ENCODE measurements at places on chromosomes 2 and 18. TPM values are rescaled to one million over a fixed set of nuclear protein-coding genes. Genes with fewer than 3 reads are reported as not detected.

GRCh38 chr18:10138719-10139118 lies 224.9 kb downstream of the VAPA start:
- no peak for DNase-seq
- H3K4me3 ChIP-seq, result no peak overlapping the region
- peaks cover 12% of the 10 kb centered on the region for H3K4me1 ChIP-seq
- H3K27me3 ChIP-seq, result no peaks in the 10 kb centered on the region
- no peak overlapping the region for H3K27ac ChIP-seq

- no peaks in the 10 kb centered on the region for H3K36me3 ChIP-seq
- H3K4me1 ChIP-seq, result peaks cover 53% of the 10 kb centered on the region
- H3K27me3 ChIP-seq, result no peaks in the 10 kb centered on the region
- H3K27ac ChIP-seq, result peak overlapping the region; percentile 28
Observed at GRCh38 chr2:37586663-37587317, 84.7 kb downstream of the CDC42EP3 start.

Gene SALL3
- total RNA-seq, result not detected

- peaks cover 14% of the 10 kb centered on the region for H3K36me3 ChIP-seq
- DNase-seq, result no peak
- H3K27ac ChIP-seq, result no peak overlapping the region
Observed at GRCh38 chr2:28904295-28904694, 9.8 kb downstream of the WDR43 start.

DNA sequence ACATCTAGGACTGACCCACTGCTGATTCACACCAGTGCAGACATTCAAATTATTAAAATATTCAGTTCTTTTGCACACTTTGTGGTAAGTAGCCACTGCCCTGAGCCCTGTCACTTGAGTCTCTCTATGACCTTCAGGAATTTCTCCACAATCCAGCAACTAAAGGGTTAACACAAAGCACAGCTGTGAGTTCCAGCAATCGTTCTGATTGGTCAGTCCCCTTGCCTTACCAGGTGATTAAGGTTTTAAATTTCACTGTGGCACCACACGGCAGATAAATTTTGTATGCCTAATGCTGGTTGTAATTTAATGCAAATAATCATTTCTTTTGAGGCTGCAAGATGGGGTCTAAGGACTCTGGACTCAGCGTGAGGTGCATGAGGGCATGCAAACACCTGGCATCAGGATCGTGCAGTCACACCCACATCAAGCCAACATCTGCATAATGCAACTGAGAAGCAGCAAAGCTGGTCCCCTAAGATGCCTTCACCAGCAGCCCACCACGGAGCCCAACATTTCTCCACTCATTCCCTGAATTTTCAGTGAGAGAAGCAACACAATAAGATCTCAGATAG lies 36.6 kb downstream of the SLC14A1 start:
- peaks cover 25% of the 10 kb centered on the region for H3K4me1 ChIP-seq
- no peak overlapping the region for H3K4me3 ChIP-seq
- no peaks in the 10 kb centered on the region for H3K36me3 ChIP-seq
- DNase-seq, result no peak
- H3K27me3 ChIP-seq, result no peaks in the 10 kb centered on the region

DNA sequence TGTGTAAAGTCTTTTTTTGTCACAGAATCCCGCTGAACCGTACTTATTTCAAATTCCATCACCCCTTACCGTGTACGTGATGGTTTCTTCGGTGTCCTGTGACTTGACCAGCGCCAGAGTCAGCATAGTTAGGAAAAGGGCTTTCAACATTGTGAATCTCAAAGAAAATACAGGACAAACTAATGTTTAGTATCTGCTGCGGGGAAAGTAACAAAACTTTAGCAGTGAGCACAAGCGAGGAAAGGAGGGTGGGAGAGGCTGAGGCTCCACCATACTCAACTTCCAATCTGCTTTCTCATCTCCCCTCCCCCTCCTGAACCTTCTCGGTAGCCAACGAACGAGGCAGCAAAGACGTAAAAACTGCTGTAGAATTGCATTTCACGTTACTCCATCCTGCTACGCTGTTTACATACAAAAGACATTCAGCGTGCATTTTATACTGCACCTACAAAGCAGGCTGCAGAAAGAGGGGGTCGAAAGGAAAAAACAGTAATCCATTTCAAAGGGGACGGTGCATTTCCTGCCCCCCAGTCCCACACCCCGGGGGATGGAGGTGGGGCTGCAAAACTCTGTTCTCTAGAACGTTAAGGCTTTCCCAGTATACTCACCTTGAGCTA lies 1.2 kb downstream of the EFEMP1 start:
- H3K36me3 ChIP-seq, result peaks cover 4% of the 10 kb centered on the region
- DNase-seq, result no peak
- peak overlapping the region; percentile 93 for H3K27ac ChIP-seq
- H3K27me3 ChIP-seq, result no peaks in the 10 kb centered on the region
- H3K4me1 ChIP-seq, result peaks cover 50% of the 10 kb centered on the region

Gene IL1RL2
- 0.68 TPM for total RNA-seq

DNA sequence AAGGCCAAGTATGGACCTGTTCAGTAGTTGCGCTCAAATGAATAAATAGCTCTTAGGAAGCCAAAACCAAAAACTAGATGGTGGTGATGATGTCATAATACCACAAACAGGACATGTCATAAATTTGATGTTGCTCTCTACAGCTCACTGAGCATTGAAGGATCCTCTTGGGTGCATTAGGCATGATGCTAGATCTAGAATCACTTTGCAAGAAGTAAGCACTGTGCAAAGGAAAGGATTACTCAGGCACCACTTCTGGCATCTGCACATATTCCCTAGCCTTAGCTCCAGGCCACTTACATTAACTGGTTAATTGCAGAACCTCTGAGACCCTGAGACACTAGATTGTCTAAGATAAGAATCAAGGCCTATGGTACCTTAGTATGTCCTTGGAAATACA lies 58.0 kb downstream of the LRRTM1 start:
- H3K4me1 ChIP-seq, result no peaks in the 10 kb centered on the region
- no peak overlapping the region for H3K27ac ChIP-seq
- no peak for DNase-seq
- H3K36me3 ChIP-seq, result no peaks in the 10 kb centered on the region

DNA sequence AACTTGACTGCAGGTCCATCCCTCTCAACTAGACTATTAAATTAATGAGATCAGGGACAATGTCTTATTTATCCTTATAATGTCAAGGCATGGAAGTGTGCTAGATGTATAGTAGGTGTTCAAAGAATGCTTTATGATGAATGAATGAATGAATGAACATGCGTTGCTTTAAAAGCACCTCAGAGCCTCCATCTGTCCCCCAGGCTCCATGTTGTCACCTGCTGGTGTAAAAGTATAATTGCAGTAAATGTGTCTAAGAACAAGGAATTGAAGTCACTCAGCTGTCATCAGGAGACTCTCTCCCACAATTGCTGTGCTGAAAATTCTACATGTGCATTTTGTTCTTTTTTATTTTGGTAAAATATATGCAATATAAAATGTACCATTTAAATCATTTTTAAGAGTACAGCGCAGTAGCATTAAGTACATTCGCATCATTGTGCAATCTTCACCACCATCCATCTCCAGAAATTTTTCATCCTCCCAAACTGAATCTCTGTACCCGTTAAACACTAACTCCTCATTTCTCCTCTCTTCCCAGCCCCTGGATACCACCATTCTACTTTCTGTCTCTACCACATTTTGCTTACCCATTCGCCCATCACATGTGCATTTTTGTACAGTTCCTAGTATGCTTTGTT lies 52.6 kb downstream of the GNAL start:
- no peaks in the 10 kb centered on the region for H3K36me3 ChIP-seq
- no peak overlapping the region for H3K4me3 ChIP-seq
- no peak for DNase-seq
- H3K27ac ChIP-seq, result no peak overlapping the region
- H3K27me3 ChIP-seq, result no peaks in the 10 kb centered on the region

Gene TEKT4
- not detected for total RNA-seq

DNA sequence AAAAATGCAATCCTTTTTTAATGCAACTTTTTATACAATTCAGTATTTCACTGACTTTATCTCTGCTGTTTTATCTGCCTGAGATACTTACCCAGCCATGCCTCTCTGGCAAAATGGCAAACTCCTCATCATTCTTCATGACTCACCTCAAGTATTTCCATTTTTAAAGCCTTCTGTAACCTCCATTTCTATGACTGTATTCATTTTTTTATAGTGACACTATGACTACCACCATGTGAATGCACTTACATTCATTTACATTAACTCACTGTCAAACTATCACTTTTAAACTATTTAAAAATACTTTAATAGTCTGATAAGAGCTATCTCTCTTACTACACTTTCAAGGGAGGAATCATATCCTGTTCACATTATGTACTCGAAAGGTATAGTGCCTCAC lies 99.4 kb upstream of the SCN7A start:
- DNase-seq, result no peak
- H3K36me3 ChIP-seq, result no peaks in the 10 kb centered on the region
- H3K27ac ChIP-seq, result no peak overlapping the region
- H3K4me1 ChIP-seq, result no peaks in the 10 kb centered on the region
- no peak overlapping the region for H3K4me3 ChIP-seq
- no peaks in the 10 kb centered on the region for H3K27me3 ChIP-seq

DNA sequence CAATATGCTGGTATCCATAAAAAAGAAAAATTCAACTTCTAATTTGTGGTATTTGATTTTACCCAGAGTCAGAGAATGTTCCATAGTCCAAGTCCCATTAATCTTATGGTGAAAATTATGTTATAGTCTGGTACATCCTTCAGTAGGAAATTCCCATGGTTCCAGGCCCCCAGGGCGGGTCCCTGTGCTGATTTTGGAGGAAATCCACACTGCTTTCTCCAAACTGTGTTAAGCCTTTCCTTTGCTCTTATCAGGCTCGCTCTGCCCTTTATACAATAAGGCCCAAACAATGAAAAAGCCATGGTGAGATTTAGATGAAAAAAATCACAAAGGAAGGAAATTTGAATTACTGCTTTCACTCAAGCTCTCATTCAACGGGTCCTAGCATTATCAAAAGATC lies 46.8 kb upstream of the DARS1 start:
- DNase-seq, result no peak
- H3K27me3 ChIP-seq, result no peaks in the 10 kb centered on the region
- H3K4me3 ChIP-seq, result no peak overlapping the region

GRCh38 chr18:24876266-24876665 lies 415.8 kb downstream of the HRH4 start:
- no peaks in the 10 kb centered on the region for H3K36me3 ChIP-seq
- no peaks in the 10 kb centered on the region for H3K27me3 ChIP-seq
- no peak for DNase-seq
- no peak overlapping the region for H3K27ac ChIP-seq
- no peak overlapping the region for H3K4me3 ChIP-seq

Gene FOXI3
- not detected for total RNA-seq

- no peak for DNase-seq
- no peaks in the 10 kb centered on the region for H3K36me3 ChIP-seq
- no peak overlapping the region for H3K27ac ChIP-seq
Observed at GRCh38 chr18:77550625-77551024, 301.0 kb downstream of the GALR1 start.

DNA sequence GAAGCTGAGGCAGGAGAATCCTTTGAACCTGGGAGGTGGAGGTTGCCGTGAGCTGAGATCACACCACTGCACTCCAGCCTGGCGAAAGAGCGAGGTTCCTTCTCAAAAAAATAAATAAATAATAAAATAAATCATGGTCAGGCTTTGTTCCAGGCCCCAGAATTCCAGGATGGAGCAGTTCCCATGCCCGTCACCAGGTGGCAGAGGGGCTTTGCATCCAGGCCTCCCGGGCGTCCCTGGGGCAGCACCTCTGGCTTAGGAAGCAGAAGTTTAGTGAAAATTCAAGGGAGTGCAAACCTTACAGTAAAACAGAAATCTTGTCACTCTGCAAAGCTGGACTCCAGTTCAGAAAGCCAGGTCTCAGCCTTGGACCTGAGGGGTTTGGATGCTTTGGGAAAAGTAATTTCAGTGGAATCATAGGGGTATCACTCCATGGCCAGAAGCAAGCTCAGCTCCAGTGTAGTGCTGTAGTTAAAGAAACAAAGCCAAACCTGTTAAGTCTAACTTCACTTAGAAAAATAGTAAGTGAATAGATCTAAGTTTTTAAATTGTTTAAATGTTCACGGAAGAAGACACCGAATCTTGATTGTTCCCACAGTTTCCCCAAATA lies 512.7 kb downstream of the CMPK2 start:
- no peak overlapping the region for H3K27ac ChIP-seq
- H3K4me3 ChIP-seq, result no peak overlapping the region
- no peaks in the 10 kb centered on the region for H3K4me1 ChIP-seq
- H3K27me3 ChIP-seq, result no peaks in the 10 kb centered on the region

GRCh38 chr2:113807721-113808120 lies 51.3 kb upstream of the SLC35F5 start:
- no peak for DNase-seq
- H3K27ac ChIP-seq, result no peak overlapping the region
- no peaks in the 10 kb centered on the region for H3K27me3 ChIP-seq
- H3K4me3 ChIP-seq, result no peak overlapping the region
- no peaks in the 10 kb centered on the region for H3K36me3 ChIP-seq

Gene TET3
- 8.7 TPM for total RNA-seq

DNA sequence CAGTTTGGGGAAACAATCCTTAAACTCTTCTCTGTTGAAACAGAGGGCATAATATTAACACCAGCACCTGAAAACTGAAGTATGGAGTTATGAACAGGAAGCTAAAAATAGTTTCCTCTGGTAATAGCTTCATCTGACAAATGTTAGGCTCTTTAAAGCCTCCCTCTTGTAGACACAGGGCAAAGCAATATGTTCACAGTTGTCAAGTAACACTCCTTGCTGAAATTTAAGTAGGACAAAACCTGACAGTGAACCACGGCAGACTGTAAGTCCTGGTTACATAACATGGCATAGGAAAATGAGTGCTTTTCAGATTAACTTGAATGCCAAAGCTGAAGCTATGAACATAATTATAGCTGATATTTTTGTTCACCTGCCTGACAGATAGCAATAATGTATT lies 172.9 kb downstream of the CMPK2 start:
- no peaks in the 10 kb centered on the region for H3K27me3 ChIP-seq
- H3K36me3 ChIP-seq, result no peaks in the 10 kb centered on the region
- no peak for DNase-seq
- H3K4me3 ChIP-seq, result no peak overlapping the region
- H3K4me1 ChIP-seq, result no peaks in the 10 kb centered on the region

- H3K27ac ChIP-seq, result no peak overlapping the region
- no peak overlapping the region for H3K4me3 ChIP-seq
- H3K27me3 ChIP-seq, result no peaks in the 10 kb centered on the region
- DNase-seq, result no peak
Observed at GRCh38 chr18:27956001-27956640, 220.8 kb downstream of the CDH2 start.

- no peak for DNase-seq
- H3K4me3 ChIP-seq, result no peak overlapping the region
- H3K4me1 ChIP-seq, result no peaks in the 10 kb centered on the region
- H3K36me3 ChIP-seq, result no peaks in the 10 kb centered on the region
Observed at GRCh38 chr2:48707466-48707865, 48.1 kb downstream of the LHCGR start.

Gene GTF2A1L
- 1.6 TPM for total RNA-seq

GRCh38 chr2:238955648-238956531 lies 108.0 kb downstream of the TWIST2 start:
- H3K27ac ChIP-seq, result no peak overlapping the region
- no peaks in the 10 kb centered on the region for H3K36me3 ChIP-seq
- DNase-seq, result no peak
- no peaks in the 10 kb centered on the region for H3K27me3 ChIP-seq
- no peaks in the 10 kb centered on the region for H3K4me1 ChIP-seq

Gene VIT
- 23.9 TPM for total RNA-seq
